ENCODE measurements at places on chromosomes 5 and 9.

DNA sequence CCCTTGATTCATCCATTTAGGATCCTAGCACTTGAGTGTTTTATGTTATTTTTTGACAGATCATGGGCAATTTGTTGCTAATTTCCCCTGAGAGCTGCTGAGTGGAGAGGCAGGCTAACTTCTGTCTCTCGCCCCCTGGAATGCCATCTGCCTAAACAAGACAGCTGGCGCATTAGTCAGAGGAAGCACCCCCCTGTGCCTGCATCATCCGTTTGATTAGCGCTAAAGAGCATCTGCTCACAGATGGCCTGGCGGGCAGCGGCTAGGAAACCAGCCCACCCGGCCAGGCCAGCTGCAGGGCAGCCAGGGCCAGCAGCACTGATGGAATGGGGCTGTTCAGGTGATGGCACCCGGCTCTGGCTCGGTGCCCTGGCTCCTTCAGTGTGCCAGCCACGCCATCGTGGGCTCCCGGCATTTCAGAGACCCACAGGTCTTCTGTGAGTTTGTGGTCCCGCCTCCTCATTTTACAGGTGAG, 22.9 kb upstream of the ASS1 start:
- DNase-seq, result peak; percentile 90

- no peak for DNase-seq
Observed at GRCh38 chr5:141858079-141858765, 20.0 kb downstream of the PCDH1 start.

- DNase-seq, result no peak
Observed at GRCh38 chr9:73135394-73135793, 16.3 kb upstream of the ANXA1 start.

- DNase-seq, result peak; percentile 90
Observed at GRCh38 chr9:6703898-6704639, 53.7 kb upstream of the KDM4C start.

- DNase-seq, result no peak
Observed at GRCh38 chr5:131654309-131654708, 19.3 kb upstream of the RAPGEF6 start.

DNA sequence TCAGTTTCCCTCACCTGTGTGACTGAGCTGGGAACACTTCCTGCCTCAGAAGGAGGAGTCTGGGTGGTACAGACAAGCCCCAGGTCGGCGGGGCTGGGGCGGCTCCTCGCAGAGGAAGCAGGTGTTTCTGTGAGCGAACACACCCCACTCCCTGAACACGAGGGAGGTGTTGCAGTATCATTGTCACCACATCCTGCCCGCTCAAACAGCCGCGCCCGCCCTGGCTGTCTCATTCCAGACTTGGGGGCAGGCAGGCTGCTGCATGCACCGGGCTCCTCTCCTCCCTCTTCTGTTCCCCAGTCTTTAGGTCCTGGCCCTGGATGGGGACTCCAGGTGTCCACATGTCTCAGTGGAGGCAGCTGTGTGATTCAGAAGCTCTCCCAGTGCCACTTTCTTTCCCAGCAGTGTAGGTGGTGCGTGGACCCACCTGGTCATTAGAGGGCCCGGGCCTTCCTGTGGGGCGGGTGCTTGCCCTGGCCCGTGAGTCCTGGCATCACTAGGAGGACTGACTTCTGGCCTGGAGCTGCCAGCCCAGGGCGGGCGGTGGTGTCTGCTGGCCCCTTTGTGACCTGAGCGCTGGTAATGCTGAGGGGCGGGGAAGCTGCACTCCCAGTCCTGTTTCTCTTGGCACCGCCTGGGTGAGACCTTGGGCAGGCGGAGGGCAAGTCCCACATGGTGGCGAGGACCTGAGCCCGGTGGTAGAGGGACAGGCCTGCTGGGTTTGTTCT, 18.3 kb upstream of the PHYHD1 start:
- DNase-seq, result no peak

GRCh38 chr5:96148376-96148775, 186.7 kb upstream of the ELL2 start:
- no peak for DNase-seq

DNA sequence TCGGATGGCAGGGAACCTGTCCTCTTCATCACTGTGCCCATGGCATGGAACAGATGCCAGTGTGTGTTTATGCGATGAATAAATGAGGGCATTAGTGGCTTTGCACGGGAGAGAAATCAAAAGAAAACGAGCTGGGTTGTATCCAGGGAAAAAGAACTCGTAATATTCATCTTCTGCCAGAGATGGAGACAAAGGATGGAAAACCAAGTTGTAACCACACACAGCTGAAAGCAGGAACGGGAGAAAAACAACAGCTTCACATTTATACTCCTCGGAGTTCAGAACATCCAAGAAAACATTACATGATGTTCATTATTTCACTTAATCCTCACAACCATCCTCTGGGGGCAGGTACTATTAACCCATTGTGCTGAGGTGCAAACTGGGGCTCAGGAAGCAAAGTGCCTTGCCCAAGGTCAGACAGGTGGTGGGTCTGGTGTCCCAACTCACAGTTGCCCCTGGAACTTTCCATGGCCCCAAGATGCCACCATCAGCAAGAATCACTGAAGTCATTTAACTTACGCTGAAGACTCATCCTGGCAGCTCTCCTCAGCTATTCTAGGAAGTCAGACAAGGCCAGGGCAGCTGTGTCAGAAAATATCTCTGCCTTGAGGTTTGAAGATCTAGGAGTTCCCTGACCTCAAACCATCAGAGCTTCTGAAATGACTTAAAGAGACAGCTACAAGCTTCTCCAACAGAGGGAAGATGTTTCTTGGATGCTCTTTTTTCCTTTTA, 250.4 kb downstream of the NSG2 start:
- DNase-seq, result no peak

- no peak for DNase-seq
Observed at GRCh38 chr5:154228696-154229095, 38.2 kb downstream of the GALNT10 start.

- no peak for DNase-seq
Observed at GRCh38 chr9:4844056-4844838, 51.5 kb downstream of the RCL1 start.

GRCh38 chr5:103019804-103020203, 100.1 kb downstream of the GIN1 start:
- no peak for DNase-seq

DNA sequence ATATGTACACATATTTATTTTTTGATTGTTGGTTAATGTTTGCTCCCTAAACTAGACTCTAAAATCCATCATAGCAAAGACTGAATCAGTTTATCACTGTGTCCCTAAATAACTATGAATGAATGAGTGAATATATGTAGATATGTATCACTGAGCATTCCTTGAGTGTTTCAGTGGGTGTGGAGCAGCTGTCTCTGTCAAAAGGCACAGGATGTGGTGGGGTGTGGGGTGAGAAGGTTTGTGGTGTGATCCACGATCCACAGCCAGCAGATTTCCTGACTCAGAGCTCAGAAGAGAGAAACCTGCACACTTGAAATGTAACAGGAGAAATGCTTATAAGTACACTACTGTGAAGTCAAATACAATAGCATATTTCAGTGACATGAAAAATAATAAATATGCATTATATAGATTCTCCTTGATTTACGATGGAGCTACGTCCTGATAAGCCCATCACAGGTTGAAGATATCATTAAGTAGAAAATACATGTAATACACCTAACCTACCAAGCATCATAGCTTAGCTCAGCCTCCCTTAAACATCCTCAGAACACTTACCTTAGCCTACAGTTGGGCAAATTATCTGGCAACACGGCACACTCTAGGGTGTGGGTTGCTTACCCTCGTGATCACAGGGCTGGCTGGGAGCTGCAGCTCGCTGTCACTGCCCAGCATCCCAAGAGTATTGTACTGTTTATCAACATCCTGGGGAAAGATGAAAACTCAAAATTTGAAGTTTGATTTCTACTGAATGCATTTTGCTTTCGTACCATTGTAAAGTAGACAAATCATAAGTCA, 287.0 kb downstream of the GAS1 start:
- DNase-seq, result no peak

DNA sequence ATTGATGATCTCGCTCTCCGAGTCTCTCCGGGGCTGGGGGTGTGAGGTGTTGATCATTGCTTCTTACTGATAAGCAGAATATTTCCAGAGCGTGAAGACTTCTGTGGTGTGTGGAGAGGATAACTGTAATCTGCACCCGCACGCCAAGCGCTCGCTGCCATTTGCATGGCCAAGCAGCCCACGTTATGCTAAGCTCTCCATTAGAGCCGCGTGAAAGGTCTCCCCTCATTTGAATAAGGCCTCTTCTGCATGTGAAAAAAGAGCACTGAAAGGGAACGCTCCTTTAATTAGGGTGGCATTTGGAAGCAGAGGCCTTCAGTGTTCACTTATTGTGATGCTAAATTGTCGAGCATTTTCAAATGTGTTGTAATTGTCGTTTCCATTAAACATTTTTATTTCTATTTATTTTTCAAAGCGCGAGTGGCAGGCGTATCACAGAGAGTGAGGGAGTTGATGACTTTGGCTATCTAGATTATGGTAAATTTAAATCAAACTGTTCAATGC, 163.6 kb upstream of the IRX2 start:
- no peak for DNase-seq

DNA sequence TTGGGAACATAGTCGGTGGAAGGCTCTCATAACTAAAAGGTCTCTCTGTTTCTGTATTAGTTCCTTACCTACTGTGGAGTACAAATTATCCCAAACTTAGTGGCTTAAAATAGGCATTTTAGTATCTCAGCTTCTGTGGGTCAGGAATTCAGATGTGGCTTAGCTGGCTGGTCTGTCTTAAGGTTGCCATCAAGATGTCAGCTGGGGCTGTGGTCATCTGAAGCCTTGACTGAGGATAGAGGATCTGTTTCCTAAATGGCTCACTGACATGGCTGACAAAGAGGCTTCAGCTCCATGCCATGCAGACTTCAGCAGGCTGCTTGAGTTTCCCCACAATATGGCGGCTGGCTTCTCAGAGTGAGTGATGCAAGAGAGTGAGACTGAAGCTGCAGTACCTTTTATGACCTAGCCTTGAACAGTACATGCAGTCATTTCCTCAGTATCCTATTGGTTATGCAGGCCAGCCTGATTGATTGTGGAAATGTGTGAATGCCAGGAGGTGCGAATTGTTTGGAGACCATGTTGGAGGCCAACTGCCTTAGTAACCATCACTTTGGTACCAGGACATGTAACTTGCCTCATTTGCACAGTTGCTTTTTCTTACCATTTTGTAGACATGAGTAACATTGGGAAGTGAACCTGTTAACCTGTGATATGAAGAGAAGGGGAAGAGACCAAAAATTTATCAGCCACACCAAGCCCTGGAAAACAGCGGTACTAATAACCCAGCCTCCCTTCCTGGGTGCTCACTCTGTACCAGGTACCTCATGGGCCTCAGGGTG, 152.8 kb upstream of the IER5L start:
- DNase-seq, result no peak

Measured in glutamatergic neuron (in vitro differentiated cells).